Ecto neural progenitor cell (in vitro differentiated cells): ENCODE measurements at places on chromosomes 1 and 21.

DNA sequence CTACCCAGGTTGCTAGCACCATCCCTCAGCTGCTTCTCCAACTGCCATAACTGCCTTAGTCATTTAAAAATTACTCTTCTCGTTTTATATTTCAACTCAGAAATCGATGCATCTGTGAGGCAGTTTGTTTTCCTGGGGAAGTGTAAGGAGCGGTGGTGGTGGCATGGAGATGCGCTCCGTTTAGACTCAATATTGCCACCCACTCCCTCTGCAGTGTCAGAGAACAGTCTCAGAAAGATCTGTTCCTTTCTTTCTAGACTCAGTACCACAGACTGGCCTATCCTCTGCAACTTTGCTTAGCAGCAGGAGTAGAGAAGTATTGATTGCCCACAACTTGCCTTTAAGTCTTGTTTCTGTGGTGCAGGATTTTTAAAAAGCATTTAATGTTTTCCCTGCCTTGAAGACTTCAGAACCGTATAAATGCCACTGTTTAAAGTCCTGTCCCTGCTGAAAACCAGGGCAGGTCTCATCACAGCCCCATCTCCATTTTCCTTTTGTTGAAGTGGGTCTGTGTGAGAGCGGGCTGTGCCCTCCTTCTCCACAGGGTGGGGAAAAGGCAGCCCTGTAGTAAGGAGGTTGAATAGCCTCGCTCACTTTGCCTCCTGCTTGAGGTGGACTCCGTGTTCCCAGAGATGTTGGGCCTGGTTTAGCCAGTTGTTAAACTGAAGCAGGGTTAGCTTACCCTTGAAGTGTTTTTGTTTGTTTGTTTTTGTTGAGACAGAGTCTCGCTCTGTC, 105.2 kb downstream of the NFIA start:
- DNase-seq: no peak

DNA sequence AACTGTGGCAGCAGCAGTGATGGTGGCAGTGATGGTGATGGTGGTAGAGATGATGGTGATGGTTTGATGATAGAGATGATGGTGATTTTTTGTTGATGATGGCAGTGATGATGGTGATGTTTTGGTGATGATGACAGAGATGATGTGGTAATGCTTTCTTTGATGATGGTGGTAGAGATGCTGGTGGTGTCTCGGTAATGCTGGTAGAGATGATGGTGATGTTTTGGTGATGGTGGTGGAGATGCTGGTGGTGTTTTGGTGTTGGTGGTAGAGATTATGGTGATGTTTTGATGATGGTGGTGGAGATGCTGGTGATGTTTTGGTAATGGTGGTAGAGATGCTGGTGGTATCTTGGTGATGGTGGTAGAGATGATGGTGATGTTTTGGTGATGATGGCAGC, 131.6 kb downstream of the NAV1 start:
- no peak for DNase-seq

DNA sequence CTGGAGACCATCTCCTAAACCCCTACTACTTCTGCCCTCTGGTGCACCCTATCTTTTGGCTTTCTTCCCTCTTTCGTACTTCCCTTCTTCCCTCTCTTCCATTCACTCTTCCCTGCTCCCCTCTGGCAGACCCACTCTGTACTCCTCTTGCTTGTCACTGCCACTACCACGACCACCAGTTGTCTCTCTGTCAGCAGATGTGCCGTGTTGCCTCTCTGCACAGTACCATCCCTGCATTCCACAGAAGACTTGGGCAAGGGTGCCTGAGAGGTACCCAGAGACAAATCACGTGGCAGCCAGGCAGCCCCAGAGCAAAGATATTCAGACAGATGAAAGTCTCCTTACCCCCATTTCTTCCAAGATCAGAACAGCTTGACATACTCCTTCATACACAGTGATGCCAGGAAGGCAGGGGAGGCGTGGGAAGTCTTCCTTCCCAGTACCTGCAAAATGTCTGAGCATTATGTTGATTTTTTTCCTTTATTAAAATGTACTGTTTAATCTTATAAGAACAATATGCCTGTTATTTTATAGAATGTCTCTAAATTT, 15.0 kb downstream of the CAMSAP2 start:
- DNase-seq: no peak

DNA sequence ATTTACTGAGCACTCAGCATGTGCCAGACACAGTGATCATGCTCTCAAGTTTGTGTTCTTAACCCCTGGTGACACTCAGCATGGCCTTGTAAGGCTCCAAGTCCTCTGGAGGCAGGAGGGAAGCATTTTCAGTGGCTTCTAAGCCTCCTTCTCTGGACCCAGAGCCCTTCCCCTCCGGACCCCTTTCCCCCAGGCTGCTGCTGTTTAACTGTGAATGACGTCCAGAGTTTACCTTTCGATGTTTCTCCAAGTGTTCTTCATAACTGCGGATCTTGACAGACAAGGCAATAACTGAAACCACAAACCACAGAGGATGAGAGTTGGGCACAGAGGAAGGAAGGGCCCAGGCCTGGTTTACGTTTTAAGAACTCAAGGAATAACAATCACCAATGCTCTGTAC, 6.5 kb downstream of the MRPS15 start:
- DNase-seq: no peak

DNA sequence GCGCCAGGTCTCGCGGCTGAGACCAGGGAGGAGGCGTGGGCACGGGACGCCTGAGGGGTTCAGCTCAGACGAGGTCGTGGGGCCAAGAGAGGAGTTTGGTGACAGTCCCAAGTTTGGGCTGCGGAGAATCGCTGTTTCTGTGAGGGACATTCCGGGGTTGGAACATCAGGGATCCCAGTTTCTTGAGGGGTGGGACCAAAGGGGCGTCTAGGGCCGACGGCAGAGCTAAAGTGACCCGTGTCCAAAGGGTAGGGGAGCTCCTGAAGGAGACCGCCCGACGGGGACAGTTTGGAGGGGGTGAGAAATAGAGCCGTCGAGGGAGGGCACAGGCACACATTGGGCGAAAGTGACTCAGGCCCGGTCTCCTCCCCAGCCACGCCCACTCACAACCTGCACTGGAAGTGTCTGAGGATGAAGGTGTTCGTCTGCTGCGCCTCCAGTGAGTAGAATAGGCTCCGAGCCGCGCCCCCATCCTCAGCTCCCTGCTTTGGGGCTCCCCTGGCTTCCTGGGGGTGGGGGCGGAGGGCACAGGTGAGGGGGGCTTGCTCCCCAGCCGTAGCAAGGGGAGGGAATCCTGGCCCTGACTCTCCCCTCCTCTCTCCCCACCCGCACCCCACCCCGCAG, 7.0 kb downstream of the EFNA3 start:
- DNase-seq: no peak

GRCh38 chr1:113846391-113847035, 25.0 kb downstream of the PTPN22 start:
- no peak for DNase-seq

GRCh38 chr1:17200246-17200645, 4.7 kb upstream of the PADI1 start:
- DNase-seq: no peak

DNA sequence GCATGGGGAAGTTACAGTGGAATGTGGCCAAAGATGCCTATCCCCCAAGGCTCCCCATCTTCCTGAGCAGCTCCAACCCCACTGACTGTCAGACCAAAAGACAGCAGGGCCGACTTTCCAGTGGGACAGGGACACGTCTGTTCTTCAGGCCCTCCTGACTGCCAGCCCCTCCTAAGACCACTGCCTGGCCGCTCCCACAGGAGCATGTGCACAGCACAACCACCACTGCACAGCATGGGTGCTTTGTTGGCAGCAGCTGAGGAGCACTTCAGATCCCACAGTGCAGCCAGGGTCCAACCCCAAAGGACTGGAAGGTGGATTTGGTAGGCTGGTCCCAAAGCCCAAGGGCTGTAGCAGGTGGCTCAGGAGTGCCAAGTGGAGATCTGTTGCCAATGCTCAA, 648.3 kb upstream of the BRINP3 start:
- no peak for DNase-seq

- no peak for DNase-seq
Measured at GRCh38 chr21:29486306-29486807, 187.6 kb downstream of the BACH1 start.

GRCh38 chr1:84286071-84286470, 15.4 kb upstream of the SAMD13 start:
- no peak for DNase-seq

DNA sequence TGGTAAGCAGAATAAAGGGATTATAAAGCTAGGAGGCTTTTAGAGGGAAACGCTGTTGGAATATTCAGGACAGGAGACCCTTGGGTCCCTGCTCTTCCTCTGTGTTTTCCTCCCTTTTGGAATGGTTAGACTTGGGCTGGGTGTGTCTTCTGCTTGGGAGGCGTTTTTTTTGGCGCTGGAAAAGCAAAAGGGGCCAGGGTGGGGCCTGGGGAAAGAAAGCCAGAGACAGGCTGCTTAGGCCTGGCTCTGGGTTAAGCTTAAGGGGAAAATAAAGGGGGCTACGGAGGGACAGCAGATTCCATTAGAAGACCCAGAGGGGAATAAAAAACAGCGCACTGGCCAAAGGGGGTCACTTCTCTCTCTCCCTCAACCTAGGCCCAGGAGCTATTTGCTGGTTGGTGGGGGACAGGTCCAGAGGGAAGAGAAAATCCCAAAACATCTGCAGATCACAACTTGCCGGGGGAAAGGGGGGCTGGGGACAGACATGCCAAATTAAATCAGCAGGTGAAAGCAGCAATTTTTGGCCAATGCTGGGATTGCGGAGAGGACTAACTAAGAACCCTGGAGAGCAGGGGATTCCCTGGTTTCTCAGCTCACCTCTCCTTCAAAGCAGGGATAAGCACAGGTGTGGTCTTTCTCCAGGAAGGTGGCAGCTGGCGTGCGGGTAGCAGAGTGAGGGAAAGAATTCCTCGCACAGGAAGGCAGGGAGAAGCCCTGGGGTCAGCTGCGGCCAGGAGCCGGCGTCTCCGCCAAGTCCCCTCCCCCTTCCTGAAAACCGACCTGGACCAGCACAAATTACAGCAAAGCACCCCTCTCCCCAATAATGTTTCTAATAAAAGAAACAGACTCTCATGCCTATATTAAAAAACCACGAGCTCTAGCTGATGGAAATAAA, 82.2 kb upstream of the AK4 start:
- peak; percentile 63 for DNase-seq

DNA sequence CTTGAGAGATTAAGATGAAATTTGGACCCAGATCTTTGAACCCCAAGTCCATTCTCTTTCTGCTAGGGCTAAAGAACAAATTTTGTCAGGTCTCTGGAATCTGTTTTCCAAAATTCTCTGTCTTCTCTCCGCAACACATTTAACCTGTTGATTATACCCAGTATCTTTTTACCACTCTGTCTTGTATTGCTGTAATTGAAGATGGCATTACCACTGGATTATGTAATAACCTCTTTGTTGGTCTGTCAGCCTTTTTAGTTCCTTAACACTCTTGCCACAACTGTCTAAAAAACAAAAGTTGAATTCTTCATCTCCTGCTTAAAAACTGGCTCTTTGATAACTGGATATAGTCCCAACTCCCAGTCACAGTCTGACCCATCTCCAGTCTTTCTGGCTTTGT, 3.0 kb downstream of the SRP9 start:
- DNase-seq: no peak

DNA sequence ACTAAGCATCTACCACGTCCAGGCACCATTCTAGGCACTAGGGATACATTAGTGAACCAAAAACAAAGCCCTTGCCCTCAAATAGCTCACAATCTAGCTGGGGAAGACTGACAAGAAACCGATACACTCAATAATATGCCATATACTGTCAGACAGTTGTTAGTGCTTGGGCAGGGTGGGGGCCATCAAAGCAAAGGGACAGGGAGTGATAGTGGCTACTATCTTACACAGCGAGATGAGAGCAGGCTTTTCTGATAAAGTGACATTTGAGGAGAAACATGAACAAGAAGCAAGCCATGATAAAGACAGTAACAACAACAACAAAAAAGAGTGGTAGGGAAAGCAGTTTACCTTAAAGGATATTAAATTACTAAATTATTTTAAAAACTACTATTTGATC, 41.1 kb downstream of the ERO1B start:
- no peak for DNase-seq

DNA sequence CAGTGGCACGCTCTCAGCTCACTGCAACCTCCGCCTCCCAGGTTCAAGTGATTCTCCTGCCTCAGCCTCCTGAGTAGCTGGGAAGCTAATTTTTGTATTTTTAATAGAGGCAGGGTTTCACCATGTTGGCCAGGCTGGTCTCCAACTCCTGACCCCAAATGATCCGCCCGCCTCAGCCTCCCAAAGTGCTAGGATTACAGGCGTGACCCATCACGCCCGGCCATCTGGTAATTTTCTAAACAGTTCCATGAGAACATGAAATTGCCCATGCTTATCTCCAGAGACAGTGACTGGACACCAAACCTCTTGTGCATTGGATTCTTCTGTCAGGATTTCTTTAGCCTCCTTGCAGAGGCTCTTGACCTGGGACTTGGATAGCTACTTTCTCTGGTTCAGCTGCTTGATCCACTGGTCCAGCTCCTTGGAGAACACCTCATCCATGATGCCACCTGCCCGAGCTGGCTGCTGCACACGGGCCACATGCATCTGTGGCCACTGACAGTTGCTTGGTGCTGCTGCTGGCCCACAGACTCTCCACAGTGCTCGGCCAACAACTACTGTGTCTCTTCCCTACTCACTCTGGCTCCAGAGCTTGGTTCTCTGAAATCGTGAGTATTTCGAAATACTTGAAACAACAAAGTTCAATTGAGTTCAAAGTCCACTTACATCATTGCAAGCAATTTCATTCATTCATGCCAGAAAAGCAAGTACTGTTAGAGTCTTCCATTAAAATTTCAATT, 40.0 kb upstream of the CTPS1 start:
- DNase-seq: no peak
